ENCODE measurements at places on chromosomes 12 and 14.

GRCh38 chr12:59698600-59698999, 102.8 kb downstream of the SLC16A7 start:
- peak; percentile 78 for DNase-seq

DNA sequence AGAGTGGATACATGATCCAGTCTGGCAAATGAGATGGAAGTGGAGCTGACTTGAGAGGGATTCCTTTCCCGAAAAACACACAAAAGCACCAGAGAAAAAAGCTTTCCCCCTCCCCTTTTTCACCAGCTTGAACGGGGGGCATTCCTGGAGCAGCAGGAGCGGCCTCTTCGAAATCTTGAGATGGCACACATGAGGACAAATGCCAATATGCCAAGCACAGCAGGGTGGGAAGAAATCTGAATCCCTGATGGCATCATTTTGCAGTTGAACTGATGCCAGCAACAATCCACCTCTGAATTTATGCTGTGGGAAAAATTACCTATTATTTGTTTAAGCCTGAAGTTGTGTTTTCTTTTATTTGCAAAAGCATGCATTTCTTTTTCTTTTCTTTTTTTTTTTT, 29.7 kb upstream of the BICD1 start:
- no peak for DNase-seq

- DNase-seq, result no peak
Observed at GRCh38 chr12:18400186-18400585, 138.9 kb downstream of the PIK3C2G start.

DNA sequence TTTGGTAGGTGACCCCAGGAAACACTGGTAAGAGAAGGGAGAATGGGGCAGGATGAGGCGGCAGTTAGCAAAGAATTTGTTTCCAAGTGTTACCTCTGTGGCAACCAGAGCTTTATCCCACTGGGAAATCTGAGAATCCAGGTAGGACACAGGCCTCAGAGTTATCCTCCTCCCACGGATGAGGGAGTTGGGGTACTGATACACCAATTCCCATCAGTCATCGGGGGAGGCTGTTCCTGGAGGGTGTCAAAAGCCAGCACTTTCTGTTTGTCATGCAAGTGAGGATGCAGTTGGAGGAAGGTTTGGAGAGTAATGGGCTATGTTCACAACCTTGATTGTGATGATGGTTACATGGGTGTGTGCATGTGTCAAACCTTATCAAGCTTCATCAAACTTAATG, 221.2 kb upstream of the SFSWAP start:
- DNase-seq, result no peak

GRCh38 chr14:22314183-22314820, 274.7 kb downstream of the DAD1 start:
- no peak for DNase-seq
